Left hindlimb (tissue), 1 donor: ENCODE measurements at places on chromosomes 1 and 21.

GRCh38 chr21:44939532-44940115, at the start of gene SLX9:
Gene SLX9, plus strand, starts transcription at chr21:44940029. Its CDS starts 29 bp downstream, at chr21:44940058.
- peak; percentile 87 for DNase-seq

DNA sequence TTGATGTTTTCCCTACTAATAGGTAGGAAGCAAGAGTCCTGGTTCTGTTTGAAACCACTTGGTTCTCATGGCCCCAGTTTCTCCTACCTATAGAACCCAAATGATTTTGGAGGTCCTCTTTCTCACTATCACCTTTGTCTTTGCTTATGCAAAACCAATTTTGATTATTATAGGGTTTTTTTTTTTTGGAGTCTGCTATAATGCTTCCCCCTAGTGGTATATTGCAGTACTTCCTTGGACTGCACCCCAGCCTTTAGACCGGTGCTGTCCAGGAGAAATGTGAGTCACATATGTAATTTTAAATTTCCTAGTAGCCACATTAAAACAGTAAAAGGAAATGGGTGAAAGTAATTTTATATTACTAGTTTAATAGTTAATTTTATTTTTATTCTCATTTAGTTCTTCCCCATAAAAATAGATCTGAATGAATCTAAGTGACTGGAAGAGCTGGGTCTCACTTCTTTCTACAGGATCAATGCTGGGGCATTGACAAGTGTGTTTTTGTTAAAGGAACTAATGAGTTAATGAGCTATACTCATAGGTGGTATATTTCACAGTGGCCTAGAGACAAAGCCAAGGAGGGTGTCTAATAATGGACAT, 10.6 kb downstream of the FCMR start:
- DNase-seq, result no peak

DNA sequence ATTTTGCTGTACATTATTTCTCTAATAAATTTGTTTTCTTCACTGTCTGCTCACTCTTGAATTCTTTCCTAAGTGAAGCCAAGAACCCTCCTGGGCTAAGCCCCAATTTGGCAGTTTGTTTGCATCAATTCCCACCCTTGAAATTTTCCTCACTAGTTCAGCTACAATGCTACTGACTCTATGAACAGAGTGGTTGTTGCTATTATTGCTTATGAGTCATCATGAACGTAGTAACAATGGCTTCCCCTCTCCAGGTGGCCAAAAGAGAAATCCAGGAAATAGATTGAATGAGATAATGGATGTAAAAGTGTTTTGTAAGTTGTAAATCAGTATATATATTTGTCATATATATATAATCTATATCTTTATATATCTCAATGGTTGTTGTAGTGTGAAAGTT, 193.0 kb downstream of the URB2 start:
- DNase-seq, result no peak

DNA sequence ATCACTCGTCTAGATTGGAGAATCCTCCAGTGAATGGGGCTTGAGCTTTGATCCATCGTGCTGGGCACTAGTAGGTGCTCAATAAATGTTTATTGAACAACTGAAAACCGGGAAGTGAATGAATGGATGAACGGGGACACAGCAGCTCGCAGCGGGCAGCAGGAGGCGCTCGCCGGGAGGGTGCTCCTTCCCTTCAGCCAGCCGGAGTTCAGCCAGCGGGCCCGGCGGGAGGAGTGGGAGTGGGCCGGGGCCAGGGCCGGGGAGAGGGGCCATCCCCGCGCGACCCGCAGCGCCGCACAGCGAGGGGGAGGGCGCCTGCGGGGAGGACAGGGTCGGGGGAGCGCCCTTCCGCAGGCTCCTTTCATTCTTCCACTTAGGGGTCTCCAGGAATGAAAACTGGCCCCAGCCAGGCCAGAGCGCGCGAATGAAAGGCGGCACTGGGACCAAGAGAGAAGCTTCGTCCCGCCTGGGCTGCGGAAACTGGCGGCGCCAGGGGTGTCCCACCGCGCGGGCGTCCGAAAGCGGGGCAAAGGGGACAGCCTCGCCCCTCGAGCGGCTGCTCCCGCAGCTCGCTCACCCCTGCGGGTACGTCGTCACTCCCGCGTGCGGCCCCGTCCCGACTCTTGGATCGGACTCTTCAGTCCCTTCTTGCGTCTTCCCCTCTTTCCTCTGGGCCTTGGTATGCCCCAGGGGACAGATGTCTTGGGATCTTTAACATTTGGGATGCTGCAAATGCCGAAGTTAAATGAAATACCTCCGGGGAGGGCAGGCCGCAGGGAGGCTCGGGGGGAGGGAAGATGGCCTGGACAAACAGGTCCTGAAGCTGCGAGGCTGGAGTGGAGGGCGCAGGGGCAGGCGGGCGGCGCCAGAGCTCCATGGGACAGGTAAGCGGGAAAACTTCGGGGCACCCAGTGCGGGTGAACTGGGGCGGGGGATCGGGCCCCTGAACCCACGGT, 3.6 kb upstream of the INAVA start:
- DNase-seq, result peak; percentile 59
